ENCODE measurements at places on chromosomes 4 and X.

DNA sequence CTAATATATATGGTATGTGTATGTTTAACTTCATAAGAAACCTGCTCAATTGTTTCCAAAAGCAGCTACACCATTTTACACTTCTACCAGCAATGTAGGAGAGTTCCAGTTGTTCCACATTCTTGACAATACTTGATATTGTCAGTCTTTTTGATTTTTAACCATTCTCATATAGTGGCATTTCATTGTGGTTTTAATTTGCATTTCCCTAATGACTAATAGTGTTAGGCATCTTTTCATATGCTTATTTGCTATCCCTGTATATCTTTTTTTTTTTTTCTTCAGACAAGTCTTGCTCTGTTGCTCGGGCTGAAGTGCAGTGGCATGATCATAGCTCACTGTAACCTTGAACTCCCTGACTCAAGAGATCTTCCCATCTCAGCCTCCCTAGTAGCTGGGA, 58.2 kb upstream of the TRIM2 start:
- no peak for DNase-seq

GRCh38 chr4:56860781-56861180, 39.3 kb upstream of the SPINK2 start:
- DNase-seq, result no peak

GRCh38 chr4:145279122-145279960, 99.0 kb upstream of the OTUD4 start:
- DNase-seq, result no peak

DNA sequence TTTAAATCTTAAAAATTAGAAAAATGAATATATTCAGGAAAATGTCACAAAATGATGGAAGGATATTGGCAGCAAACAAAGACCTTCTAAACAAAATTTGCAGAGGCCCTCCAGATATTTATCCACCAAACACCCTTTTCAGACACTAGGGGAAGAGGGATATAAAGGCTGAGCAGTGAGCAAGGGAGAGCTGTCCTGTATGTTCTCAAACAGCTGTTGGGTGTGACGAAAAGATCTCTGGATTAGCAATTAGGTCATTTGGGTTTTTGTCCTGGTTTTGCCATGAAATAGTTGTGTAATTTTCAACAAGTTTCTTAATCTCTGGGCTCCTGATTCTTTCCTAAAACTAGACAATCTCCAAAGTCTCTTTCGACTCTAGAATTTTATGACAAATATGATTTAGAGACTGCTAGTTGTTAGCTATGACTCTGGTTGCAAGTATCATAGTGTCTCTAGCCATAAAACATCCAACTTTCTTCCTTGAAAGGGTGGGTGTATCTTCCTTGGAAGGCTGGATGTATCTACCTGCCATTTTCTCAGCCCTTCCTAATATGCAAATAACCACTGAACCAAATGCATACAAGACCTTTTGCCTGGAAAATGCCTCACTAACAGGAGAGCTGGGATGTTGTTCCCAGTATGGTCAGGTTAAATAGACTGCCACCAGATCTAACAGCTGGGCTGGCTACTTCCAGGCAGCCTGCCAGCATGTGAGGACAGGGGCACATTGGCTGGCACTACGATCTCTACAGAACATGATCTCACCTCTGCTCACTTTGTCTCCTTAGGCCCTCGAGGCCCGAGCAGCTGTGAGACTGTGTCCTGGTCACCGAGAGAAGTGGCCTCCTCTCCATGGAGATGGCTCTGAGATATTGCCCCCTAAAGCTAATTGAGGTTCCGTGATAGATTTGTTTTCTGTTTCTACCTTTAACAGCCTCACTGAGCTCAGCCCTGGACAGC, 225.5 kb upstream of the JADE1 start:
- no peak for DNase-seq

- DNase-seq, result no peak
Observed at GRCh38 chr4:24266951-24267722, 317.2 kb downstream of the DHX15 start.

- no peak for DNase-seq
Observed at GRCh38 chr4:45693746-45694145, 430.1 kb downstream of the GABRG1 start.

- no peak for DNase-seq
Observed at GRCh38 chr4:177408023-177408422, 34.2 kb downstream of the AGA start.

GRCh38 chr4:184538023-184538599, 63.8 kb upstream of the IRF2 start:
- peak; percentile 50 for DNase-seq

DNA sequence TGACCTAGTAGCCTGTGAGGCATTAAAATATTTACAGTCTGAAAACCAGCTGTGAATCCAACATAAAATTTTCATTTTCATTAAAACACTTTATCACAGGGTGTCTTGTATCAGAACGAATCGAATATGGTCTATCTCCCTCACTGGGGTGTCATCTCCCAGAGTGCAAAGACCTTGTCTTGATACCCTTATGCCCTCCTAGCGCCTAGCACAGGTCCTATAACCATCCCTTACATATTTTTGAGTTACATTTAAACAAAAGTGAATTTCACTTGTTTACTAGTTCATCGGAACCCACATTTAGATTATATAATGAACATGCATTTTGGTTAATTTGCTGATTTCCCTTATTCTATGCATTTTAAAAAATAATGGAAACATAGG, 14.0 kb downstream of the DIPK2B start:
- DNase-seq, result no peak

- DNase-seq, result no peak
Observed at GRCh38 chr4:147217655-147218054, 263.2 kb upstream of the EDNRA start.

DNA sequence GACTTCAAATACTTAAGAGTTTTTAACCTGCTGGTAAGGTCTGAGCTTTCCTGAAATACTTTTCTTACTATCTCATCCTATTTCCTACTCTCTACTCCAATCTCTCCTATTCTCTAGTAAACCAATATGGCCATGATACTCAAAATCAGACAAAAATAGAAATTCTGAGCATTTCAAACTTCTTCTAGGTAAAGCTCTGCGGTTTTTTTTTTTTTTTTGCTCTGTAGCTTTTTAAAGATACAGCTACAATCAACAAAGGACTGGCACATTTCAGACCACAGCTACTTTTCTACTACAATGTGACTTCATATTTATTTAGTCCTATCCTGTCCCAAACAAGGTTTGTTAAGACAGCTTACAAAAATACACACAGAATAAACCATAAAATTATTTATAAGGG, 31.1 kb downstream of the MAML3 start:
- DNase-seq, result no peak

- DNase-seq, result no peak
Observed at GRCh38 chr4:68738036-68738435, 67.6 kb upstream of the UGT2B15 start.

- no peak for DNase-seq
Observed at GRCh38 chr4:10803713-10804343, 119.3 kb upstream of the CLNK start.

- no peak for DNase-seq
Observed at GRCh38 chrX:71440401-71440800, 74.2 kb downstream of the TAF1 start.

GRCh38 chr4:3317011-3317655, 24.3 kb downstream of the RGS12 start:
- DNase-seq, result no peak

DNA sequence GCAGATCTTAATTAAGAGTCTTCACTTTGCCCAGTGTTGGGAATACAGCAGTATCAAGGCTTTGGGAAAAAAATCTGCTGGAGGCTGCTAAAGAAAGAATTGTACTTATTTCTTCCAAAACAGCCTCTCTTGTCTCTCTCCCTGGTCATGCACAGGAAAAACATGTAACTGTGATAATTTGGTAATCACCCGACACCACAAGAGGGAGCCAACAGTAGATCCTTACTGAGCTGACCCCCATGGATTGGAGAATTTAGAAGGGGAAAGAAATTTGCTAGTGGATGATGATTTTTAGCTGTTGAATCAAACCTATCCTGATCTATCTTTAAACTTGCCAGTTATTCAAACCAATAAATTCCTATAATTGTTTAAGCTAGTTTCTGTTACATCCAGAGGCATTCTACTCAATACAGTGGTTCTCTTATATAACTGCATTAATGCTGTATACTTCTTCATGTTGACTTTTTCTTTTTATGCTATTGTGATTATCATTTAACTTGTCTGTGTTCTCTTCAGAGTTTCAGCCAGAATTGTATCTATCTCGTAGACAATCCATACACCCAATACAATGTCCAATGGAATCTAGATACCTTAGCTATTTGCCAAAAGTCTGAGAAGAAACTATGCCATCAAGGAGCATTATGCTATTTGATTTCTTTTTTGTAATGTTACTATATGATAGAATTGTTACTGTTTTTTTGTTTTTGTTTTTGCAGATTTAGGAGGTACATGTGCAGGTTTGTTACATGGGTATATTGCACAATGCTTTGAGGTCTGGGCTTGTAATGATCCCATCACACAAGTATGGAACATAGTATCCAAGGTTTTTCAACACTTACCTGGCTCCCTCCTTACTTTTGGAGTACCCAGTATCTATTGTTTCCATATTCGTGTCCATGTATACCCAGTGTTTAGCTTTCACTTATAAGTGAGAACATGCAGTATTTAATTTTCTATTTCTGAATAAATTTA, 31.3 kb upstream of the ARHGEF38 start:
- no peak for DNase-seq

All from activated naive CD4-positive, alpha-beta T cell treated with anti-CD3 and anti-CD28 coated beads, Interleukin-2, amount 50 U/mL, for 16 hours (primary cell).